ENCODE measurements at places on chromosomes 1 and 21. TPM values are rescaled to one million over a fixed set of nuclear protein-coding genes. Genes with fewer than 3 reads are reported as not detected.

Gene ST6GALNAC3
- total RNA-seq: 0.61 TPM

Gene SH3BGR
- total RNA-seq: 0.49 TPM

Gene PTGS2
- total RNA-seq: 3.5 TPM

Gene LCE1A
- total RNA-seq: not detected

Gene CCNL2
- 46.7 TPM for total RNA-seq

Gene TRIM45
- 1.6 TPM for total RNA-seq

Gene SPRR2A
- total RNA-seq: not detected

Gene SPRR2B
- total RNA-seq: not detected

Gene GPA33
- total RNA-seq: not detected

Gene CR1L
- total RNA-seq: 0.15 TPM

Gene AMPD2
- total RNA-seq: 23.8 TPM

Gene TNFRSF9
- 1.8 TPM for total RNA-seq

Gene RIMKLA
- total RNA-seq: 0.36 TPM

Gene RAD54L
- 11.2 TPM for total RNA-seq

Gene LIPI
- not detected for total RNA-seq

Gene IL19
- 0.11 TPM for total RNA-seq

Gene ADAMTS1
- total RNA-seq: 0.10 TPM

Gene F5
- total RNA-seq: 0.25 TPM

Gene AMY1B
- total RNA-seq: not detected

Gene TSTD1
- 0.48 TPM for total RNA-seq

Gene KCNH1
- 1.9 TPM for total RNA-seq

Gene DYNLT5
- total RNA-seq: not detected

Gene RYR2
- 0.03 TPM for total RNA-seq

All from A549 treated with AZD2906 at 1 μM for 4 hours (cell line).